ENCODE measurements at places on chromosomes 2 and 18.

DNA sequence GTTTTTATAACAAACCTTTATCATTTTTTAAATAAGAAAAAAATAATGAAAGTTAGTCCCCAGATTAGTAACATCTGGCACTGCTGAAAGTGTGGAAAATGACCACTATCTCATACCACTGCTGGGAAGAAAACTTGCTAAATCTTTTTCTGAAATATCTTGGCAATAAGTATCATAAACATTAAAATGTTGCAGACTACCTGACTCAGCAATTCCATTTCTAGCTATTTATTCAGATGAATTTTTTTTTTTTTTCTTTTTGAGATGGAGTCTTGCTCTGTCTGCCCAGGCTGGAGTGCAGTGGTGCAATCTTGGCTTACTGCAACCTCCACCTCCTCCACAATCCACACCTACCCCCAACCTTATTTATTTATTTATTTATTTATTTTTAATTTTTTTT is 35.3 kb upstream of the SOS1 start:
- DNase-seq, result no peak

DNA sequence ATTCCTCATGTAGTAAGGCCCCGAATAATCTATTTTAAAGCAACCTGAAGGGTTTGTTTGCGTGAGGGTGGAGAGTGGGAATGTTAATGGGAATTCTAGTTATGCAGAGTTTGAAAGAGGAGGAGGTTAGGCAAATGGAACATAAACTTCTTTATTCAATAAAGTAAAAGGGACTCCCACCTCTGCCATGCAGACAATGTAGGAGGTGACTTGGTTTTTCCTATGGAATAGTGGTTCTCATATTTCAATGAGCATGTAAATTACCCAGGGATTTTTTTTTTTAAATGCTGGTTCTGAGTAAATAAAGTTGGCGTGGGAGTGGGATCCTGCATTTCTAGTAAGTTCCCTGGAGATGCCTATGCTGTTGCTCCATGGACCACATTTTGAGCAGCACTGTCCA is 367.9 kb downstream of the THSD7B start:
- no peak for DNase-seq

- DNase-seq, result no peak
Observed at GRCh38 chr2:4964579-4964978, 727.6 kb upstream of the SOX11 start.

GRCh38 chr18:59902131-59902992 is 2.6 kb downstream of the PMAIP1 start:
- no peak for DNase-seq

DNA sequence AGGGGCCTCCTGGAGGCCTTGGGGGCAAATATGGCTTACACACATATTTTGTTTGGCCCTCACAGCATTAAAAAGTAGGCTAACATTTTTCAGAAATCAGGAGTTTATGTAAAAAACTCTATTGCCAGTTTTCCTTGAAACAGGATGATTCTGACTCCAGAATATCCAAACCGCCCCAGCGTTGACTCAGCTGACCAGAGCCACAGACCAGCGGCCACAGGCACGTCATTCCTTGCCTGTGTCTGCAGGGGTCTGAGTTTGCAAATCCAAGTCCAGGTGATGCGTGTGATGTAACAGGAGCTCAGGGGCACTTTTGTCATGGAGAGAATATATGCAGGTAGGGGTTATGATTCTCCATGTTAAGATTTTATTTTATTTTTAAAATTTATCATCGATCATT is 79.4 kb upstream of the ALKAL2 start:
- DNase-seq, result no peak

GRCh38 chr18:77046409-77046808 is 86.2 kb downstream of the MBP start:
- no peak for DNase-seq

- DNase-seq, result no peak
Observed at GRCh38 chr2:164692114-164692513, 70.8 kb upstream of the GRB14 start.

DNA sequence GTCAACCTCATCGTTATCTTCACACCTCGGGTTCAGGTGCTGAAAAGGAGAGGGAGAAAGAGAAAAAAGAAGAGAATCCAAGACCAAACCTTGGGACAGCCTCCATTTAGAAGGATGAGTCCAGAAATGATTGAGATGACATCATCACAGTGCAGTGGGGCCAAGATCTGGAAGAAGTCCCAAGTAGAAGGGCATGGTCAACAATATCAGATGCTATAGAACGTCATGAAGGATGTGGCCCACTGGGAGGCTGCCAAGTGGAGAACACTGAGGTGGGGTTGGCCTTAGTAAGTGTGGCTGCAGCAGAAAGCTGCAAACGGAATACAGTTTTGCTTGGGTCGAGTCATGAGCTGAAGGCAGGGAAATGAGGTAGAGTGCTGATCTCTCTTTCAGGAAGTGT is 91.1 kb upstream of the FZD7 start:
- no peak for DNase-seq

GRCh38 chr2:20611077-20611843 is 39.6 kb downstream of the HS1BP3 start:
- no peak for DNase-seq

GRCh38 chr2:217691920-217692666 is 310.7 kb downstream of the TNS1 start:
- DNase-seq, result no peak

GRCh38 chr2:120964819-120965218 is 229.2 kb downstream of the GLI2 start:
- no peak for DNase-seq

Measured in stimulated activated CD4-positive, alpha-beta T cell treated with anti-CD3 and anti-CD28 coated beads, TNF-alpha, amount 100 ng/mL, for 24 hours (primary cell).